PC-3 (cell line): ENCODE measurements at places on chromosomes 11 and 22. TPM values are rescaled to one million over a fixed set of nuclear protein-coding genes. Genes with fewer than 3 reads are reported as not detected.
A peak's percentile ranks its signal among the peaks of the same experiment; 100 is the strongest.

Gene PRODH
- total RNA-seq, result 0.84 and 2.0 TPM in 2 replicates

Gene FCHSD2
- 7.1 and 8.8 TPM in 2 replicates for total RNA-seq

GRCh38 chr11:111941963-111942362, 4.8 kb downstream of the DIXDC1 start:
- H3K36me3 ChIP-seq, result no peaks in the 10 kb centered on the region
- DNase-seq, result peak; percentile 35
- peaks cover 31% of the 10 kb centered on the region for H3K4me1 ChIP-seq
- no peak overlapping the region for H3K27ac ChIP-seq

DNA sequence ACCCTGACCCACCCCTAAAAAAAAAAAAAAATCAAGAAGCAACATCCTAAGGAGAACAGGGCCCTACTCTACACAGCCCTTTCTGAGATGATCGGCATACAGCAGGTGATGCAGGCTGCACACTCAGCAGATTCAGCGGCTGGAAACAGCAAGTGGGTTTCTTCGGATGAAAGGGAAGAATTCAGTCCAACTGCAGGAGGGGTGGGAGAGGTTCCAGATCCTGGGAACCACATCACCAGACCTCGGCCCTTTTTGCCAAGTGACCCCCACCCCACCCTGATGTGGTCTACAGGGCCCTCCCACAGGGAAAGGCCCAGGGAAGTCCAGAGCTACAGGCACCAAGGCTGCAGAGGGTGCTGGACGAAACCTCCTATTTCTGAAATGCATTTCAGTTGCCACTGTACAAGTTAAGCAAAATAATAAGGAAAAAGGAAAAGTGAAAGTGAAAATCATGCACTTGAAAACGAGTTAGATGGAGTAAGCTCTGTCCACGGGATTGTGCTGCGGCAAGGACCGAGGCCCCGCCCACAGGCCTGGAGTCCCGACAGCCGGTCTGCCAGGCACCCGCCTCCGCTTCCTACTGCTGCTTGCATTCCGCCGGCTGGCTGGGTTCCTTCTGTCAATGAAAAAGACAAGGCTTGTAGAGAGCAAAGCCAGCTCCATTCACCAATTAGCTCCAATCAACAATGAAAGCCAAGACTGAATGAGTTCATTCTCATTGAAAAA, 16.0 kb upstream of the PHLDA2 start:
- no peak overlapping the region for H3K4me3 ChIP-seq
- H3K4me1 ChIP-seq, result peaks cover 15% of the 10 kb centered on the region
- no peak for DNase-seq
- H3K27ac ChIP-seq, result no peak overlapping the region
- H3K27me3 ChIP-seq, result no peaks in the 10 kb centered on the region

GRCh38 chr22:18058371-18059093, 19.3 kb upstream of the PEX26 start:
- H3K27ac ChIP-seq, result peak overlapping the region; percentile 34
- peaks cover 57% of the 10 kb centered on the region for H3K4me1 ChIP-seq
- H3K27me3 ChIP-seq, result no peaks in the 10 kb centered on the region
- H3K36me3 ChIP-seq, result no peaks in the 10 kb centered on the region
- no peak for DNase-seq

GRCh38 chr11:76552987-76553386, 108.2 kb downstream of the EMSY start:
- no peaks in the 10 kb centered on the region for H3K4me1 ChIP-seq
- no peaks in the 10 kb centered on the region for H3K27me3 ChIP-seq
- H3K27ac ChIP-seq, result no peak overlapping the region

GRCh38 chr11:45502226-45502545, 163.2 kb downstream of the CHST1 start:
- DNase-seq, result no peak
- 0 out of 2 replicates have a peak, but pooled peaks cover 4% of the 10 kb centered on the region for H3K27me3 ChIP-seq
- no peak overlapping the region for H3K4me3 ChIP-seq
